ENCODE measurements at places on chromosomes 1 and 21. TPM values are rescaled to one million over a fixed set of nuclear protein-coding genes. Genes with fewer than 3 reads are reported as not detected.

Gene MCOLN3
- total RNA-seq, result 10.7 TPM

Gene HSD3B2
- total RNA-seq, result 1.4 TPM

Gene VANGL2
- total RNA-seq, result 1.1 TPM

Gene ZBTB7B
- total RNA-seq, result 57.0 TPM

Gene TMEM269
- 0.34 TPM for total RNA-seq

Gene ADGRL2
- total RNA-seq, result 0.20 TPM

Gene RXFP4
- total RNA-seq, result 0.20 TPM

Gene SSBP3
- total RNA-seq, result 37.5 TPM

Gene BRDT
- total RNA-seq, result not detected

Gene KRTAP22-1
- not detected for total RNA-seq

Gene C1orf226
- total RNA-seq, result 7.7 TPM

DNA sequence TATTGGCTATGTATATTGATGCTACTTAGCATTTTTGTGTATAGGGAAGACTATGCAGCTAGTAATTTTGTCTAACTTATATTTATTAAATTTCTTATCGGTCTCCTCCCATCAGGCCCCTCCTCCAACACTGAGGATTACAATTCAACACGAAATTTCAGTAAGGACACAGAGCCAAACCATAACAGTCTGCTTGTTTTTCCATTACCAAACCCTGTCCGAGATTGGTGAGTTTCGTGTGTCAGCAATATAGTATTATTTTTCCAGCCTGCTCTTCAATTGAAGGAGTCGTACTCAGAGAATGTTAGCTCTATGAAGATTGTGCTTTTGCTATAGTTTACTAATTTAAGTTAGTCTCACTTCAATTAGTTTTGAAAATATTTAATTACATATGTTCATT, 1495.3 kb downstream of the MRPL39 start:
- H3K27ac ChIP-seq, result no peak overlapping the region
- H3K4me3 ChIP-seq, result no peak overlapping the region

- peaks cover 28% of the 10 kb centered on the region for H3K27me3 ChIP-seq
- no peak for DNase-seq
- H3K27ac ChIP-seq, result no peak overlapping the region
- no peaks in the 10 kb centered on the region for H3K4me1 ChIP-seq
- H3K4me3 ChIP-seq, result no peak overlapping the region
Measured at GRCh38 chr1:38375035-38375434, 328.4 kb upstream of the POU3F1 start.

GRCh38 chr1:158126425-158126824, 54.3 kb upstream of the CD1D start:
- no peaks in the 10 kb centered on the region for H3K4me1 ChIP-seq
- DNase-seq, result no peak
- no peaks in the 10 kb centered on the region for H3K36me3 ChIP-seq
- no peak overlapping the region for H3K4me3 ChIP-seq
- H3K27me3 ChIP-seq, result peaks cover 4% of the 10 kb centered on the region
- H3K27ac ChIP-seq, result no peak overlapping the region

DNA sequence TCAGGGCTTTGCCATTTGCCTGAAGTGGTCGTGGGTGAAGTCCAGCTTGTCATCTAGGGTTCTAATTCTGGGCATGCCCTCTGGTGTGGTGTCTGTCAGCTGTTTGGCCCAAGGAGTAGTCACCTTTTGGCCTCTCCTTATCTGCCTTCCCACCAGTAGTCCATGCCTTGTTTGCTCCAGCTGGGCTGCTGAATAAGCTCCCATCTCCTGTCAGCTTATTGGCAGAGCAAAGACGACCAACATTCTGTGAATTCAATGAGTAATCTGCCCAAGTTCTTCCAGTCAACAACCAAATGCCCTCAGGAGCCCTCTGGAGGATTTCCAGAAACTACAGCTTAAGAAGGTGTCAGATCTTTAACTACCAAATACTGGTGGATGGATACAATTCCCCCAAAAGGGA, 7.0 kb downstream of the BCAN start:
- DNase-seq, result no peak
- H3K27me3 ChIP-seq, result no peaks in the 10 kb centered on the region
- H3K4me3 ChIP-seq, result no peak overlapping the region
- H3K36me3 ChIP-seq, result peaks cover 76% of the 10 kb centered on the region
- H3K27ac ChIP-seq, result no peak overlapping the region

GRCh38 chr1:153978274-153978909, 918 bp upstream of the JTB start:
- H3K4me3 ChIP-seq, result peak overlapping the region; percentile 81
- no peak for DNase-seq
- peaks cover 14% of the 10 kb centered on the region for H3K4me1 ChIP-seq
- H3K27me3 ChIP-seq, result no peaks in the 10 kb centered on the region

DNA sequence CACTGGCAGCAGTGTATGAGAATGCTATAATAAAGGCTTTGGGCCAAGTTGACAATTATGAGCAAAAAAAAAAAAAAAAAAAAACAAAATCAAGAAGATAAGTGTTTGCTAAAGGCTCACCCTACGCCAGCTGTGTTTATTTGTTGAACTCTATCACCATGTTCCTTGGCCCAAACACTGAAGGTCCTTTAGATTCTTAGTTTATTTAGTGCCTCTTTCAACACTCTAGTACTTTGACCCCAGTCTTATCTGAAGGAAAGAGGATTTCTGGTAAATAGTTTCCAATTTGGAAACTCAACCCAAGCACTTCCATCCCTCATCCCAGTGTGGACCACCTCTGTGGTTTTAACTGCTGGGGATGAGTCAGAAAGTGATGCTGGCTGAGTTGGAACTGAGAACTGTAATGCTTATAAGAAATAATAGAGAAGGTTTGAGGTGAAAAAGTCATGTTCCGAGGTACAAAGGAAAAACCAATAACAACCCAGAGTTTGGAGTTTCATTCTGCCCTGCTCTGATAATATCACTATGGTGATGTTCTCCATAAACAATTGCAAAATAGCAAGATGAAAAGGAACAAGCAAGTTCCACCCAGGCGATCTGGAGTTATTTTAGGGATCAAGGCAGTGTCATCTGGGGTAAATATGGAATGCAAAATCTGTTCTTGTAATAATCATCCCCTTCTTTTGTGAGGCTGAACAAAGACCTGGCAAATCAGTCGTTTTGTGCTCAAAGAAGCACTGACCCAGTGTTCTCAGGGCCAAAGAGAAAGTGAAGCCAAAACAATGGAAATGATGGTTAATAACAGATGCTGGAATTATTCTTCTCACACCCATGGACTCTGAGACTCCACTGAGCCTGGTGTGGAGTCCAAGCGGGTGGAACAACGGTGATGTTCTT, 19.7 kb upstream of the CAPZB start:
- H3K4me3 ChIP-seq, result no peak overlapping the region
- no peak overlapping the region for H3K27ac ChIP-seq
- H3K36me3 ChIP-seq, result no peaks in the 10 kb centered on the region
- no peaks in the 10 kb centered on the region for H3K4me1 ChIP-seq
- no peak for DNase-seq

GRCh38 chr1:169193191-169193850, 86.8 kb downstream of the ATP1B1 start:
- H3K36me3 ChIP-seq, result no peaks in the 10 kb centered on the region
- no peak overlapping the region for H3K4me3 ChIP-seq
- no peak for DNase-seq

- DNase-seq, result no peak
- peaks cover 16% of the 10 kb centered on the region for H3K4me1 ChIP-seq
- H3K27me3 ChIP-seq, result no peaks in the 10 kb centered on the region
- no peak overlapping the region for H3K27ac ChIP-seq
Measured at GRCh38 chr21:44850208-44850800, 23.2 kb downstream of the PTTG1IP start.

GRCh38 chr1:173639102-173639501, 4.0 kb downstream of the TEX50 start:
- no peaks in the 10 kb centered on the region for H3K4me1 ChIP-seq
- H3K4me3 ChIP-seq, result no peak overlapping the region
- H3K36me3 ChIP-seq, result no peaks in the 10 kb centered on the region
- no peak for DNase-seq

- H3K4me3 ChIP-seq, result no peak overlapping the region
- H3K27me3 ChIP-seq, result no peaks in the 10 kb centered on the region
- no peak for DNase-seq
- no peaks in the 10 kb centered on the region for H3K36me3 ChIP-seq
Measured at GRCh38 chr1:227559926-227560325, 3.4 kb upstream of the ZNF678 start.

- H3K36me3 ChIP-seq, result no peaks in the 10 kb centered on the region
- no peak for DNase-seq
- H3K27me3 ChIP-seq, result no peaks in the 10 kb centered on the region
- no peak overlapping the region for H3K4me3 ChIP-seq
- peaks cover 21% of the 10 kb centered on the region for H3K4me1 ChIP-seq
Measured at GRCh38 chr1:230860617-230861384, 7.5 kb downstream of the C1orf198 start.

- peaks cover 11% of the 10 kb centered on the region for H3K27me3 ChIP-seq
- H3K4me1 ChIP-seq, result no peaks in the 10 kb centered on the region
- DNase-seq, result no peak
- H3K27ac ChIP-seq, result no peak overlapping the region
- H3K36me3 ChIP-seq, result no peaks in the 10 kb centered on the region
- no peak overlapping the region for H3K4me3 ChIP-seq
Measured at GRCh38 chr1:111378791-111379190, 48.7 kb downstream of the OVGP1 start.

DNA sequence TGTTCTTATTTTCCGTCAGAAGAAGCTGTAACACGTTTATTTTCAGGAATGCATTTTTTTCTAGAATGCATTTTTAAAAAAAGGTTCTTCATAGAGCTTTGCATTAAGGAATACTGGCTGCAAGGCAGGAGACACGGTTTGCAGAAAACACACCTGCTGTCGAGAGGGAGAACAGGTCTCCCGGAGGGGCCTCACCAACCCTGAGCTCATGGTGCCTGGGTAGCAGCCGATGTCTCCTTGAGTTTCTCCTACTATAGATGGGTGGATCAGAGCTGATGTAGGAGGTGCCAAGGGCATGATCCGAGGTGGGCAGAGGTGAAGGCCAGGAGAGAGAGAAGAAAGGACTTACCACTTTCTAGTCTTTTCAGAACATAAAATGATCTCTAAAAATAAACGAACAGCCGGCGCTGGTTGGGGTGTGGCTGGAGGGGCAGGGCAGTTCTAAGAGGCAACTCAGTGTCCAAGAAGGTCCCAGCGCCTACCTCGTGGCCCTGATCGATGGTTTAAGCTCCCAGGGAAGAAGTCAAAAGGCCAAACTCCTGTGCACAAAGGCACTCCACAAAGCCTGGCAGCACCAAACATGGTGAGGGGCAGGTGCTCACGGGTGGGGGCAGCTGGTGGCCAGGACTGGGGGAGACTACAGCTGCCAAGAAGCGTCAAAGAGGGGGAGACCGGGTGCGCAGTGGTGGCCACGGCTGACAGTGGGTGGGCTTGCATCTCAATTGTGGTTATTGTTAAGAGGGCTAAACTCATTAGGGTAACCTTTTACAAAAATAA, 12.2 kb downstream of the MORN1 start:
- H3K27me3 ChIP-seq, result no peaks in the 10 kb centered on the region
- H3K4me1 ChIP-seq, result 0 out of 2 replicates have a peak, but pooled peaks cover 6% of the 10 kb centered on the region
- no peak overlapping the region for H3K27ac ChIP-seq
- H3K4me3 ChIP-seq, result no peak overlapping the region

- no peak overlapping the region for H3K27ac ChIP-seq
- no peaks in the 10 kb centered on the region for H3K27me3 ChIP-seq
- no peaks in the 10 kb centered on the region for H3K36me3 ChIP-seq
- H3K4me3 ChIP-seq, result no peak overlapping the region
- DNase-seq, result no peak
- H3K4me1 ChIP-seq, result no peaks in the 10 kb centered on the region
Measured at GRCh38 chr1:13560541-13560940, 23.1 kb upstream of the PDPN start.

DNA sequence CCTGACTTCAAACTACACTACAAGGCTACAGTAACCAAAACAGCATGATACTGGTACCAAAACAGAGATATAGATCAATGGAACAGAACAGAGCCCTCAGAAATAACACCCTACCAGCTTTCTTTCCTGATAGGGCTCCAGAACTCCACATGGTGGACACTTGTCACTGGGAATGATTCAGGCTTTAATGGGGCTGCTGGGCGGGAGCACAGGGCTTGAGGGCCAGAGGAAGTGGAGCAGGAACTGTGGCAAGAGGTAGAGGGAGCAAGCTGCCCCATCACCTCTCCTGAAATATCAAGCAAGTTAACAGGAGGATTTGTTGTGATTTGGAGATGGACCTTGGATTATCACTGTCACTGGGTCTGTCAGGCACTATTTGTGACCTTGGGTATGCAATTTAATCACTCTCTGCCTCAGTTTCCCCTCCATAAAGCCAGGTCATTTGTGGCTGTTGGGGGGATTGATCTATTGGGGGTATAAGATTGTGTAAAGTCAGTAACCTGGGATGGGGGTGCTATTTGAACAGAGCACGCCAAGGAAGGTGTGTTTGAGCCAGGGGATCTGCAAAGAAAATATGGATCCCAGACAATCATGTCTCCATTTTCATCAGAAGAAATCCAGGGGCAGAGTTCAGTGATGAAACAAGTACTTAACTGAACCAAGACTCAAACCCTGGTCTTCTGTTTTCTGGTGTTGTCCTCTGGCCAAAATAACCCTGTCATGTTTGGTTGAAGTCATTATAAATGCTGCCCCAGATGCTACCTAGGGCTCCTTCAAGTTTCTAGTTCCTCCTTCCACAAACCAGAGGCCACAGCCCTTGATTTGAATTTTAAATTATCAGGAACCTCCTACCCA, 25.2 kb downstream of the ETS2 start:
- H3K27ac ChIP-seq, result no peak overlapping the region
- no peaks in the 10 kb centered on the region for H3K27me3 ChIP-seq
- no peaks in the 10 kb centered on the region for H3K4me1 ChIP-seq
- H3K36me3 ChIP-seq, result no peaks in the 10 kb centered on the region
